ENCODE measurements at places on chromosomes 3 and 15. TPM values are rescaled to one million over a fixed set of nuclear protein-coding genes. Genes with fewer than 3 reads are reported as not detected.
A peak's percentile ranks its signal among the peaks of the same experiment; 100 is the strongest.

GRCh38 chr3:136787349-136787748 lies 31.6 kb upstream of the SLC35G2 start:
- DNase-seq = peak; percentile 9

DNA sequence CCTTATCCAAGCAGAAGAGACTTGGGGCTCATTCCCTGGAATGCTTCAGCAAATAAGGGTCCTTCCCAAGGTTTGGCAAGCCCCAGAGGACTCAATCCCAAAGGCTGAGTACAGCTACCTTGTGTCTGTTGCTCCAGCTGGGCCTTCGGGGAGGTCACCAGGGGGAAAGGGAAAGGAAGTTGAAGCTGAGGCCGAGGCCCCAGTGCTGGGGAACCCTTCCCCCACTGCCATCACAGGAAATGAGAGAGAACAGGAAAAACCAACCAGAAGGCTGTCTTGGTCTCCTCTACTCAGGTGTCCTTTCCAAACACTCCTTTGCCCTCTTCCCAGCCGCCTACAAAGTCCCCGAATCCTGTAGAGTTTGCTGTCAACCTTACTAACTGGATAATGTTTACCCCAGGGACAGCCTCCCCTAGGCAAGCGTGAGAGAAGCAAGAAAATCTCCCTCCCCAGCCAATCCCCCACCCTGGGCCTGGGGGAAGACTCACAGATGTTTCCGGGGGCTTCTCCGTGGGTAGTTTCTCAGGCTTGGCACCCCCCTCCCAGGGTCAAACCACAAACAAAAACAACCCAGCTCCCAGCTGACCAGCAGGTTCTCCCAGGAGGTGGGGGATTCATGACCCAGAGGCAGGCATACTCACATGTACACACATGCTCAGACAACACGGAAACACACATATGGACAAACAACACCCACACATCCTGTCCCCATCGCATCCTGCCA lies 5.5 kb downstream of the CSRNP1 start:
- DNase-seq = peak; percentile 44

DNA sequence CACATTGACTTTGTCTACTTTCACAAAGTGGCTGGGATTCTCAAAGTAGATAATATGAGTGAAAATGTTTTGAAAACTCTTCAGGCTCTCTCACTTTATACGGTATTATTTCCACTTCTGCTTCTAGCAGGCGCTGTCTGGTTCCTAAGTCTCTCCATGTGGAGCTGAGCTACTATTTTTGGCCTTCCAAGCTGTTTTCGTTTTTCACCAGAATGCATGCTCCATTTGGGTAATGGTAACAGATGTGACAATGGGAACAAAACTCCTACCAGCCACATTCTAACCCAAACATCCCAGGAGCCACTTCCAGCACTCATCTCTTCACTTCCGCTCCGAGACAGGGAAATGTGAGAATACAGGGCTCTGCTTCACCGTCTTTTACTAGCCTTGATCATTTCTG lies 586.7 kb downstream of the NTRK3 start:
- no peak for DNase-seq

XCR1 gene
- total RNA-seq = not detected

DNA sequence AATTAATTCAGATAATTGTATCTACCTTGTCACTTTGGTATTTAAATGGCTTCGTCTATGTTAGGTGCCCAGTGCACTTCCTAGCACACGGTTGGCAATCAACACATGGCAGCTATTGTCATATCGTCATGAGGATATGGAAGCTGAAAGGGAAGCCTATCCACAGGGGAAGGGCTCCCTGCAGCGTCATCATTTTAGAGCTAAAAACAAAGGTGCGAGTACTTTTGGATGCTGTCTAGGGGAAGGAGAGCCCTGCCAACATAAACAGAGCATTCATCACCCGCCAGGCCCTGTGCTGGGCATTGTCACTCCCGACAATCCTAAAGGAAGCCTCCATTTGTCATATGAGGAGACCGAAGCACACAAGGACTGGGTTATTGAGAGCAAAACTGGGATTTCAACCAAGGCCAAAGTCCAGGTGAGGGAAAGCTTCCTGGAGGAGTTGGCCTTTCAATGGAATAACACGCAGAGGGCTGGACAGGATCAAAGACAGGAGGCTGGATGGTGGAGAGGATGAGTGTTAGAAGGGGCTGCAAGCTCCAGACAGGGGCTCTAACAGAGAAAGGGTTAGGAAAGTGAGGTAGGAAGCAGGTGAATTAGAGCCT lies 8.0 kb upstream of the PARL start:
- DNase-seq = no peak

All from activated naive CD8-positive, alpha-beta T cell treated with anti-CD3 and anti-CD28 coated beads for 36 hours (primary cell).